ENCODE measurements at places on chromosomes 7 and 10. TPM values are rescaled to one million over a fixed set of nuclear protein-coding genes. Genes with fewer than 3 reads are reported as not detected.

DNA sequence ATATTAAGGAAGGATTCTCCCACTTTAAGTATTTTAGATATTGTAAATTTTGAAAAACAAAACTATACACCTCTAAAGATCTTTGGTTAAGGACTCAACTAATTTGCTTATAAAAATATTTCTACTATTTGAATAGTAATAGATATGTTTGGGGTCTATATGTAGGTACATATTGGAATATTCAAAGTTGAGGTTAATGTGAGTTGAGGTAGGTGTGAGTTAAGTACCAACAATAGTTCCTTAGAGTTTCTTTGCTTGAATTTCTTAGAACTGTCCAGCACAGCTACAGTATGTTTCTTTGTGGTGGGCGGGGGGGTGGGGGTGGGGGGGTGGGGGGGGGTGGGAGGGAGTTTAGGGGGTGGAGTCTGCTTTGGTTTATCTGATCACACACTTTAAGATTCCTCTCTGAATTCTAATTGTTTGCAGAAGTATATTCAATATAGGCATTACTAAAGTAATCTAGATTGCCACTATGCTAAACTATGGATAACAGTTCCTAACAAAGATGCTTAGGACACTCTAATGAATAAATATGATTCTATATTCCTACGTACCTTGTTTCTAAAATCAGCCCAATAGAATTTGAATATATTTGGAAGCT lies 2.1 kb downstream of the GRM3 start:
- DNase-seq, result no peak

The SFTPA1 gene
- 1.7 TPM for total RNA-seq

- no peak for DNase-seq
Observed at GRCh38 chr7:20713792-20714191, 72.9 kb downstream of the SP8 start.

The DYNC1I1 gene
- total RNA-seq, result 13.3 TPM

DNA sequence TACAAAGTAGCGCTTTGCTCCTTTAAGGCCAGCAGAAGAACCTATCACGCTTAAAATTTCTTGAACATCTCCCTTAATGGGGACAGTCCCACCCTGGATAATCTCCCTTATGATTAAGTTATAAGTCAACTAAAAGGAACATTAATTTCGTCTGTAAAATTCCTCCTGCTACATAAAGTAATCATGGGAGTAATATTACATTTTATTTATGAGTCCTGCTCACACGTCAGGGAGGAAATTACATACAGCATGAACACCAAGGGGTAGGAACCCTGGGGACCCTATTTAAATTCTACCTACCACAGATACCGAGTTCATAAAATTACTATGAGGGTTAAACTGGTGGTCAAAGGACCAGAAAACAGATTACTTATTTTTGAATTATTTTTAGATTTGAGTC lies 926.6 kb upstream of the MBL2 start:
- no peak for DNase-seq

- no peak for DNase-seq
Observed at GRCh38 chr10:14742815-14743214, 31.9 kb downstream of the FAM107B start.

DNA sequence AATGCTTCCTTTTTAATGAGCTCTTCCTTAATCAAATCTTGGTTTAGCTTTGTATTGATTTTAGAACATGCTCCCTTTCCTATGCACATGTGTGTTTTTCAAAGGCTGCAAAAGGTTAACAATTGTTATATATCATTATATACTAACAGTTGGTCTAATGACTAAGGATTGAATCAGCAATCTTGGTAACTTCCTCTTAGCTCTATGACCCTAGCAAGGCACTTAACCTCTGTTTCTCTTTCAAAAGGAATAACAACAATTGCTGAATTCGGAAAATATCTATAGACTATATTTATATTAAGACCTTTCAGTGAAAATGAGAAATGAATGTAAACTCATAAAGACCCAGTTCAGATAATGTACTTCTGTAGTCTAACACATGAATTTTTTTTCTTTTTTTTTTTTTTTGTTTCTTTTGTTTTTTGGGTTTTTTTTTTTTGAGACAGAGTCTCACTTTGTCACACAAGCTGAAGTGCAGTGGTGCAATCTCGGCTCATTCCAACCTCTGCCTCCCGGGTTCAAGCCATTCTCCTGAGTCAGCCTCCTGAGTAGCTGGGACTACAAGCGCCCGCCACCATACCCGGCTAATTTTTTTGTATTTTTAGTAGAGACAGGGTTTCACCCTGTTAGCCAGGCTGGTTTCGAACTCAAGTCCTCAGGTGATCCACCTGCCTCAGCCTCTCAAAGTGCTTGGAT lies 48.8 kb downstream of the HOXA1 start:
- DNase-seq, result no peak

GRCh38 chr7:47647181-47647917 lies 65.4 kb upstream of the TNS3 start:
- no peak for DNase-seq

GRCh38 chr7:99278180-99278579 lies 5.5 kb downstream of the MYH16 start:
- no peak for DNase-seq

GRCh38 chr10:51430506-51430905 lies 268.9 kb downstream of the CSTF2T start:
- DNase-seq, result no peak
